ENCODE measurements at places on chromosomes 12 and 14. TPM values are rescaled to one million over a fixed set of nuclear protein-coding genes. Genes with fewer than 3 reads are reported as not detected.

The HVCN1 gene
- total RNA-seq: 0.94 TPM

The KSR2 gene
- total RNA-seq: not detected

The P2RX2 gene
- total RNA-seq: not detected

The GYS2 gene
- total RNA-seq: not detected

The CCDC175 gene
- not detected for total RNA-seq

The CLEC4C gene
- total RNA-seq: not detected

- DNase-seq: no peak
Observed at GRCh38 chr12:42683933-42684801, 94.6 kb upstream of the PRICKLE1 start.

GRCh38 chr14:91649930-91650329 lies 82.0 kb downstream of the CATSPERB start:
- DNase-seq: no peak

DNA sequence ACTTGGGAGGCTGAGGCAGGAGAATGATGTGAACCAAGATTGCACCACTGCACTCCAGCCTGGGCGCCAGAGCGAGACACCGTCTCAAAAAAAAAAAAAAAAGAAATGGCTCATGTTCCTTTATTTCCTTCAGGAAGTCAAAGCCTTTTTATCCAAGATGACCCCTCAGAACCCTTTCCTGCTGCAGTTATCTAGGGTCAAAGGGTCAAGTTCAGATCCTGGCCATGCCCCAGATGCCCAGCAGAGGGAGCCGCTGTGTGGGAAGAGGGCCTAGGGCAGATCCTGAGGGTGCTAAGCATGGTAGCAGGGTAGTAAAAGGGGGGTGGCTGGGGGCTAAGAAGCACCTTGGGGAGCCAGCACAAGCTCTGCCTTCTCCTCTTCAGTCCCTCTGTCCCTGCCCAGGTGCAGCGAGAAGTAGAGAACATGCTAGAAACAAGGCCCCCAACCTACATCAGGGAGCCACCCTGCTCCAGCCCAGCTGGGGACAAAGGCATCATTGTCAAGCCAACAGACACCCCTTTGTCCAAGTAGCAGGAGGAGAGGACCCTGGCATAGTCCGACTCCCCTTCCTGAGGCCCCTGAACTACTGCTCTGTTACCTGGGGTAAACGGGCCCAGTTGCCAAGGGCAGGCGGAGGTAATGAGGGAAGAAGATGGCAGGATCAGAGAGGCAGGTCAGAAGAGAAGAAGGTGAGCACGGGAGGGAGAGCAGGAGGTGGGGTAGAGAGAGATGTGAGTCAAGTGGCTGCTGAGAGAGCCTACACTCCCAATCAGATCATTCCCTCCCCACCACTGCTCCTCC lies 6.5 kb downstream of the NFE2 start:
- DNase-seq: no peak

- no peak for DNase-seq
Observed at GRCh38 chr12:89069431-89069830, 282.9 kb downstream of the DUSP6 start.

GRCh38 chr14:63091394-63091996 lies 46.2 kb upstream of the KCNH5 start:
- no peak for DNase-seq

- DNase-seq: no peak
Observed at GRCh38 chr14:58787592-58787991, 149.8 kb downstream of the DACT1 start.

DNA sequence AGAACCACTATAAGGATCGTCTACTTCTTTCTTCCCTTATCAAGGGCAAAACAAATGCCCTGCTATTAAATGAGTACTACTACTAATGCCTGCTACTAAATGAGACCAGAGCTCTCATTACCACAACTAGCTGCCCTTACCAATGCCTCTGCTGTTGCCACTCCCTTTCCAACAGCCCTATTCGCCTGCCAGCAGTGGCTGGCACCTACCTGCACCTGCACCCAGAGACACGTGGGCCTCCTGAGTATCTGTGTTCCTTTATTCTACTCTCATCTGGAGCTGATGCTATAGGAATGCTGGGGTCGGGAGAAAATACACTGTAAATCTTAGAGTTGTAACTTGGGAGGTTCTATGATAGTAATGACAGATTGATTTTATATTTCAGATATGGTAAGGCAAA lies 174.7 kb downstream of the SLC2A13 start:
- no peak for DNase-seq

GRCh38 chr12:79926951-79927350 lies 7.9 kb downstream of the PPP1R12A start:
- no peak for DNase-seq

DNA sequence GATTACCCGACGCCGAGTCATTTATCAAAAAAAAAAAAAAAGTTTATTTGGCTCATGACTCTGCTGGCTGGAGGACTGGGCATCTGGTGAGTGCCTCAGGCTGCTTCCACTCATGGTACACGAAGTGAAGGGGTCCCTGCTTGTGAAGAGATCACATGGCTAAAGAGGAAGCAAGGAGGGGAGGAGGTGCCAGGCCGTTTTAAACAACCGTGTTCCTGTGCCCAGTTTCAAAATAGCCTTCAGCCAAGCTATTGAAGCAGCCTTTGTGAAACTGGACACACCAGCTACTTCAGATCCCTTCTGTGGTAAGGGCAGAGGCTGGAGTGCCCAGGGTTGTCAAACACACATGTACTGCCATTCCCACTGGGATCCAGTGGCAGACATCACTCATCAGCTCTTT lies 7.6 kb downstream of the POP5 start:
- DNase-seq: no peak

GRCh38 chr14:82667501-82667900 lies 1133.8 kb upstream of the SEL1L start:
- no peak for DNase-seq
